Psoas muscle (tissue), 8 donors: ENCODE measurements at places on chromosomes 2 and 18. TPM values are rescaled to one million over a fixed set of nuclear protein-coding genes. Genes with fewer than 3 reads are reported as not detected.
A peak's percentile ranks its signal among the peaks of the same experiment; 100 is the strongest.

The DPYSL5 gene
- 0.09 TPM for polyA plus RNA-seq

The TUBA4B gene
- polyA plus RNA-seq = not detected

The RNF152 gene
- 0.48 TPM for polyA plus RNA-seq

DNA sequence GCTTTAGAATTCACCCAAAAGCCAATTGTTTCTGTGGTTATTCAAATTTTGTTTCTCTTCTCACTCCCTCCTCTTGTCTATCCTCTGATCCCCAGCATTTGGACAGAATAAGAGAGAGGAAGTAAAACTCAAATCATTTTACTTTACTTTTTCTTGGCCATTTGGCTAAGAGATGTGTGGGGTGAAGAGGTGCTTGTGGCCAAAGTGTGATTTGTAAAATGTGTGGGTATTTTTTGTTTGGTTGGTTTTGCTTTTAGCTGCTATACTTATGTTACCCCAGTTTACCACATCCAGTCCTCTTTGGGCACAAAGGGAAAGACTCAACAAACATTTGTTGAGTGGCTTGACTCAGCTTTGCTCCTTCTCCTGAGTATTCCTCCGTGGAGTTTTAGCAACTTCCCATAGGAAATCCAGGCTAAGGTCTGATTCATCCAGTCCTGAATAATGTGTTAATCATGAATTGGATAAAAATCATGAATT lies 109.1 kb upstream of the CYP1B1 start:
- no peaks in the 10 kb centered on the region for H3K36me3 ChIP-seq
- H3K27ac ChIP-seq = peak overlapping the region; percentile 27
- DNase-seq = no peak

DNA sequence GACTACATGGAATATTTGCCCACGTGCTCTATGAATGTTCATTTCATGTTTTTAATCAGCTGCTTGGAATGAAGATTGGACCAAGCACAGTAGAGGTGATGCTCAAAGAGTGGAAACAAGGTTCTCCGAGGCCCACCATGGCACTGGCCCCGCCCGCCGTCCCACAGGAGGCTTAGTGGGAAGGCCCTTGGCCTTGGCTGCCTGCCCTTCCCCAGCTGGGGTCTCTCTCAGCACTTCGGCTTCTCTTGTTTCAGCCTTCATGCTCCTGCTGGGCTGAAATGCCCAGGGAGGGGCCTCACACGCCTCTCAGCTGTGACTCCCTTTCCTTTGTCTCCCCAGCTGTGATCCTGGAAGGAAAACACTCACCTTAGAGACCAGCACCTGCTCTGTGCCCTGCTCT lies 833.2 kb downstream of the GALR1 start:
- H3K36me3 ChIP-seq = no peaks in the 10 kb centered on the region
- DNase-seq = no peak
- H3K4me1 ChIP-seq = no peaks in the 10 kb centered on the region
- no peak overlapping the region for H3K27ac ChIP-seq
- no peak overlapping the region for H3K4me3 ChIP-seq

- H3K4me3 ChIP-seq = no peak overlapping the region
- peaks cover 59% of the 10 kb centered on the region for H3K36me3 ChIP-seq
- no peaks in the 10 kb centered on the region for H3K27me3 ChIP-seq
- H3K4me1 ChIP-seq = peaks cover 15% of the 10 kb centered on the region
- no peak for DNase-seq
- H3K27ac ChIP-seq = peak overlapping the region; percentile 36
Measured at GRCh38 chr2:28802975-28803429, 7.6 kb upstream of the SPDYA start.

DNA sequence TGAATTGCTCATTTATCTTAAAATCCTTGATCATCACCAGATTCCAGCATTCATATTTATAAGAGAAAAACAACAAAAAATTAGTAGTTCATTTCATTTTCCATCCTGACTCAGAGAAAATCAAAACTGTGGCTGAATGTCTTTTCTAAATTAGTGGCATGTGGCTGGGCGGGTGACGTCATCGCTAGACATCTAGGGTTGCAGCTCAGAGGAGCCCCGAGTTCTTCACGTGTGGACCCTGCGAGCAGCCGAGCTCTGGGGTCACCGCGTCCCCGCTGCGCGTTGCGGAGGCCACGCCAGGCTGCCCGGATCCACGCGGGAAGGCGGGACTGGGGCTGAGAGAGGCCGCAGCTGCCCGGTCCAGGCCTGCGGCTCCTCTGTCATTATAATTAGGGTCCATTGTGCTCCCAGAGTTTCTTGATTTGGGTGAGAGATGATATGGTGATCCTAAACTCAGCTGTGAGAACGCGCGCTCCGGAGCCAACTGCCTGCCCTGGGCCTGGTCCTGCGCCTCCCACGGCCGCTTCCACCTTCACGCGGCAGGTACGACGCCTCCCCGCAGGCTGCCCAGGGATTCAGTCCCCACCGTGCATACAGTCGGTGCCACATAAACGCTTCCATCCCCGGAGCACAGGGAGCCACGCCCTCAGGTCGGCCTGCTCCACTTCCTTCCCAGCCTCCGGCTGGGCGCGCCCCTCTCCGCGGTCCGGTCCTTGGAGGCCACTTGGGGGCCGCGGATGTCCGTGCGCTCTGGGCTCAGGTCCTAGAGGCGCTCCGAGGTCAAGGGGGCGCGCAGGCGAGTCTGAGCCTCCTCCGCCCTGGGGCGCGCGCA lies 56.5 kb downstream of the TMEM18 start:
- no peaks in the 10 kb centered on the region for H3K4me1 ChIP-seq
- no peaks in the 10 kb centered on the region for H3K27me3 ChIP-seq
- H3K4me3 ChIP-seq = no peak overlapping the region
- no peak overlapping the region for H3K27ac ChIP-seq
- H3K36me3 ChIP-seq = no peaks in the 10 kb centered on the region
- no peak for DNase-seq

DNA sequence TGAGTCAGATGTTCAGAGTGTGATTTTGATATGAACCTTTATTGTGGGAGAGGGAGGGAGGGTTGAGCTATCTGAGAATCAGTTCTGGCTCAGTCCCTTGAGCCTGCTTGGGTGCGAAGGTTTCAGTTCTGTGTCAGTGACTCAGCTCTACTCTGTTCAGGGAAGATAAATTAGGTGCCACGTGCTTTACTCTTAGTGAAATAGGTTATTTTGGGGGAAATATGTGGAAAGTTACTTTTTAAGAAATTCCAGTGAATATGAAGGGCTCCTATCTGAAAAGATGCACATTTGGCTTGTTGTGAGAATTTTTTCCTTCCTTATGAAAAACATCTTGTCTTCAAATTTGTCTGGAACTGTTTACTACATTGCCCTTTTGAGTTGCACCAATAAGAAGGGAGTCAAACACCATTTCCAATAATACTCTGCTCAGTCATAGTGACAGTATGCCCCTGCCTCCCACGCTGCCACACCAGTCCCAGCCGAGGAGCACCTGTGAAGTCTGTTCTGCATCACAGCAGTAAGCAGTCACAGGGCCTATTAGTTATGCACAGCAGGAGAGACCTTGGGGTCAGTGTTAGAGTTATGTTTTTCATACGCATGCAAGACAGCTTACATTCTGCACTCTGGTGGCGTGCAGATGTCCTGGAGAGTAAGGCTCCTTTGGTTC lies 32.8 kb upstream of the DNAH7 start:
- DNase-seq = no peak
- no peaks in the 10 kb centered on the region for H3K4me1 ChIP-seq
- no peak overlapping the region for H3K27ac ChIP-seq
- H3K36me3 ChIP-seq = no peaks in the 10 kb centered on the region
- no peak overlapping the region for H3K4me3 ChIP-seq
- H3K27me3 ChIP-seq = no peaks in the 10 kb centered on the region
